ENCODE measurements at places on chromosomes 7 and 10. TPM values are rescaled to one million over a fixed set of nuclear protein-coding genes. Genes with fewer than 3 reads are reported as not detected.

The HOXA9 gene
- total RNA-seq: 24.6 TPM

The ARPC1A gene
- 206 TPM for total RNA-seq

The OR2A12 gene
- not detected for total RNA-seq

The ZP3 gene
- 0.60 TPM for total RNA-seq

The NEURL1 gene
- total RNA-seq: 0.10 TPM

The ZPBP gene
- not detected for total RNA-seq

The STEAP1B gene
- total RNA-seq: 47.8 TPM

The CCL26 gene
- not detected for total RNA-seq

The PLAC9 gene
- total RNA-seq: 1.7 TPM

The CAV2 gene
- total RNA-seq: 335 TPM

The CABCOCO1 gene
- 0.53 TPM for total RNA-seq

The ST8SIA6 gene
- total RNA-seq: not detected

The HPSE2 gene
- 0.05 TPM for total RNA-seq

The CALHM3 gene
- not detected for total RNA-seq

The UMAD1 gene
- 6.8 TPM for total RNA-seq
